Stimulated activated CD4-positive, alpha-beta T cell treated with anti-CD3 and anti-CD28 coated beads, Interleukin-4, amount 100 ng/mL, for 24 hours (primary cell): ENCODE measurements at places on chromosomes 2 and 18.

GRCh38 chr2:143357966-143358365, 228.7 kb downstream of the ARHGAP15 start:
- no peak for DNase-seq

GRCh38 chr2:141820893-141821292, 309.9 kb downstream of the LRP1B start:
- no peak for DNase-seq

DNA sequence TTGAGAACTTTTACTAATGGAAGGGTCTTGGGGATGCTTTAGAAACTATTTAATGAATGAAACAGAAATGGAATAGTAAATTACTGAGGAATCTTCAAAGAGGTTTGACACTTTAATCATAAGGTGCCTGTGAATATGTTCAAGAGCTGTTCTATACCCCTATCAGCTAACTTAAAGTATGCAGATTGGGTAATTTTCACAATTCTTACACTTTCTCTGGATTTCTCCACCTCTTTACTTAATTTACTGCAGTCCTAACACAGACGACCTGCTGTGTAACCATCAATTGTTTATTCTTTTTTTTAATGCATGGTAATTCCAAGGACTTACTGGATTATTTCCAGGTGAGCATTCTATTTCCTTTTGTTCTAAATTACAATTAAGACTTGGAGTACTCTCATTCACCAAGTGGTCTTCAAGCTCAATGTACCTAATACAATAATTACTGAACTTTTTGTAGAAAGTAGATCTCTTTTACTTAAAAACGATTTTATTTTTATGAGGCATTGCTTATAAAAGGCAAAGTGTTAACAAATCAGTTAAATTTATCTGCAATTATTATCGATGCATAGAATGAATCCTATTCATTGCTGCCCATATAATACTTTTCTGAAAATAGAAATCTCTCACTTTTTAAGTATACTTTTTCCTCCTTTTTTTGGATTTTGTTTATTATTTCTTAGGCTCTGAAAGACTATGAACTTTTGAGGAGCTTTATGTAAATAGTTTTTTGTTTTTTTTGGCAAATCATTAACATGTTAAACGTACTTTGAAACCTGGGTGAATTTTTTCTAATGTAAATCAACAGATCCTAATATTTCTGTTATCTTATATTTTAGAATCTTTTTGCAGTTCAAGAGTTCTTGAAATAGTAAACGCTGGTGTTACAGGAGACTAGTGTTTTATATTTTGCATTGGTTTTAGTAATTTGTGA, 5.5 kb downstream of the VSNL1 start:
- no peak for DNase-seq

DNA sequence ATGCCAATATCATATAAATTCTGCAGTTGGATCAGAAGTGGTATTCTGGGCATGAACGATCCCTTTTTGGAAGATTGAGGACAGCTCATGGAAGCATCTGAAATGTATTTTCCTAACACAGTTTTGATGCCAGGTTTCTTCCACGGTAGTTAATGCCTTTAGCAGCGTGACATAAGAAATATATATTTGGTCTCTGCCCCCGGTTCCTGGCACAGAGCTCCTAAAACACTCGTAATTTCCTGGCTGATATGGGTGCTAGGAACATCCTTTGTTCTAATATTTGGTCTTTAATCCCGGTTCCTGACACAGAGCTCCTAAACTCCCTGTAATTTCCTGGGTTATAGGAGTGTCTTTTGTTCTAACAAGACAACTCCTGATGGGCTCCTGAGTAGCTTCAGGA, 8.2 kb upstream of the CABLES1 start:
- DNase-seq = no peak

DNA sequence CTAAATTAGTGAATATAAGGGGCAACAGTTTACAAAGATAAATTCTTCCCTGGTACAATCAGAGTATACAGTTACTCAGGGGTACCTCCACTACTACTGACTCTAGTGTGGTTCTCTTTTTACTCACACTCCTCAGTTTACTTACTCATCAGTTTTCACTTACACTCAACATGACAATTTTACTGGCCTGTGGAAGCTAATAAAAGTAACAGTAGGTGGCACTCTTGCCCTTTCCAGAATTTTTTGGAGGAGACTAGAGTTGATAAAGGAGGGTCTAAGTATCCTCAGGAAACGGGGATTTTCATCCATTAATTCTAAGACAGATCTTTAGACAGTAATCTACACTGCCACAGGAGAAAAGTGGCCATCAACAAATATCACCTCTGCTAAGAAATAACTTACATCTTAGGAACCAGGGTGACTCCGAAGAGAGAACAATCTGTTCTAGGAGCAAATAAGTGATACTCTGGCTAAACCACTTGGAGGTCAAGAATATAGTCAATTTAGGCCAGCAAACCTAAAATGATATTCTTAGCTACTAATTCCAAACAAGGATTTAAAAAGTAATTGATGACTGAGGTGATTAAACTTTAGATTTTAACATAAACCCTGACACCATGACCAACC, 61.3 kb downstream of the ATL2 start:
- peak; percentile 31 for DNase-seq

GRCh38 chr2:88608184-88608583, 19.1 kb downstream of the EIF2AK3 start:
- DNase-seq = no peak
